ENCODE measurements at places on chromosomes 6 and 20.

DNA sequence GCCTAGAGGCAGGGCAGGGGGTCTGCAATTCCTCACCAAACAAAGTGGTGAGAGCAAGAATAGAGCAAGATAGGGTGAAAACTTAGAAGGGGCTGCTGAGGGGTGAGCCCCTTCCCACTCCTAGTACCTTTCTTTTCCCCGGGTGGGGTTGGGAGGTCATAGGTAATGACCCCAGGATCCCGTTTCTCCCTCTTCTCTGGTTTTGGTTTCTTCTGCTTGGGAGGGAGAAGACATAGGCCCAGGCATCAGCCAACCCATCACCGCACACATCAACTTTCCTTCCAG, 3.5 kb downstream of the VARS1 start:
- no peak for DNase-seq

DNA sequence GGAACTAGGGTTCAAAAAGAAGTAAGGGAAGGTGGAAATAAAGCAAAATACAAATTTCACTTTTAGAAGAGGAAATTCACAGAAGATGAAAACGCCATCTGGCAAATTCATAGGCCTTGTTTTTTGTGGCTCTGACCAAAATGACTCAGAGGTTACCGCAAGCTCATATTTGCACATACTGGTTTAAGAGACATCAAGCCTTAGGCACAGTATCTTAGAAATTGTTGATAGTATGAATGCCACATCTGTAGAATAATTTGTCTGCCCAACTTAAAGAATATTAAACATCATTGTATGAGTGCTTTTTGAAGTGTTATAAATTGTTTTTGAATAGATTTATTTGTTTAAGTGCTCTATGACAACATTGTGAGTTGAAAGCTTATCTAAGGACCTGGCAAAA, 10.6 kb downstream of the TAAR1 start:
- DNase-seq: no peak

GRCh38 chr20:63248835-63249591, 5.2 kb downstream of the NKAIN4 start:
- DNase-seq: no peak

DNA sequence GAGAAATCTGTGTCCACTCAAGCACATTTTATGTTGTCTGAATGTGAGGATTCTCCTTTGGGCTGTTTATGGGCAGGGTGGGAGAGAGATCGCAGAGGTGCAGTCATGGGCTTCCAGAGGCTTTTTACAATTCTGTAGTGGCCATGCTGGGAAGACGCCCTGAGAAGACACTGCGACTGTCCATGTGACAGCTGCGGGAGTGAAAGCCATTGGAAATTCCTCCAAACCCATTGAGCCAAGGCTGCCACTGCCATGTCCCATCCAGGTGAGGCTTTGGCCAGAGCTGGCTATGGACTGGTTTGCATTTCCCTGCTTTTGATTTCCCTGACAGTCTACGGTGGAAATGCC, 216.9 kb upstream of the ECI2 start:
- no peak for DNase-seq

DNA sequence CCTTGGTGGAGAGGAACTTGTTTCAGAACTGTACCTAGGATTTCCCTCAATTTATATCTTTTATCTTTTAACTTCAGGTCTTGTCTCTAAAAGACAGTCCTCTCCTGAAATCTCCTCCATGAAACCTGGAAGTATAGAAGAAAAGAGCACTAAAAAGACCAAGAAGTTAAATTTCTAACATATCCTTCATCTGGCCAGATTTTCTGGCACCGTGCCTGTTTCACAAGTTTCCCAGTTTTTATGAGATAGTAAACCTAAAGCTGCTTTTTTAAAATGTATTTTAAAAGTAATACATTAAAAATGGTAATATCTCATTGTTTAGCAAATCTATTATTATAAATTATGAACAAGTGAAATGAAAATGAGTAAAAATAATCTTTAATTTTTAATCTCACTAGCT, 348.3 kb upstream of the RSPO3 start:
- DNase-seq: no peak

DNA sequence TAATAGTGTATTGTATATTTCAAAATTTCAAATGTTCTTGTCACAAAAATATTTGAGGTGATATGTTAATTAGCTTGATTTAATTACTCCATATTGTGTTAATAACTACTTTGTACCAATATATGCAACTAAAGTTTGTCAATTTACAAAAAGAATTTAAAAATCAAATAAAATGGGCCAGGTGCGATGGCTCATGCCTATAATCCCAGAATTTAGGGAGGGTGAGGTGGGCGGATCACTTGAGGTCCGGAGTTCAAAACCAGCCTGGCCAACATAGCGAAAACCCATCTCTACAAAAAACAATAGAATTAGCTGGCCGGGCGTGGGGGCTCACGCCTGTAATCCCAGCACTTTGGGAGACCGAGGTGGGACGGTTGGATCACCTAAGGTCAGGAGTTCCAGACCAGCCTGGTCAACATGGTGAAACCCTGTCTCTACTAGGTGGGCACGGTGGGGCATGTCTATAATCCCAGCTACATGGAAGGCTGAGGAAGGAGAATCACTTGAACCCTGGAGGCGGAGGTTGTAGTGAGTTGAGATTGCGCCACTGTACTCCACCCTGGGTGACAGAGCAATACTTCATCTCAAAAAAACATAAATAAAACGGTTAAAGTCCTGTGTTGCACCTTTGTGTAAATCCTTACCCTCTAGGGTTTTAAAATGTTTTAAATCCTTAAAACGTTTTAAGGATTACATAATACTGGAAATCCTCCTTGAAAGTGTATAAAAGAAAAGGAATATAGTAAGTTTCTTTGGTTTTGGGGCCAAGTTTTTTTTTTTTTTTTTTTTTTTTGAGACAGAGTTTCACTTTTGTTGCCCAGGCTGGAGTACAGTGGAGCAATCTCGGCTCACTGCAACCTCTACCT, 4.0 kb downstream of the HSPA1B start:
- DNase-seq: no peak
